GM10248 (cell line): ENCODE measurements at places on chromosomes 4 and X.

- DNase-seq: no peak
These were observed 550.9 kb upstream of the BOD1L1 start for GRCh38 chr4:14178421-14178820.

- no peak for DNase-seq
These were observed 93.7 kb upstream of the ZNF827 start for GRCh38 chr4:146032234-146032860.

- no peak for DNase-seq
These were observed 69.7 kb downstream of the PPP3CA start for GRCh38 chr4:101277671-101278070.

DNA sequence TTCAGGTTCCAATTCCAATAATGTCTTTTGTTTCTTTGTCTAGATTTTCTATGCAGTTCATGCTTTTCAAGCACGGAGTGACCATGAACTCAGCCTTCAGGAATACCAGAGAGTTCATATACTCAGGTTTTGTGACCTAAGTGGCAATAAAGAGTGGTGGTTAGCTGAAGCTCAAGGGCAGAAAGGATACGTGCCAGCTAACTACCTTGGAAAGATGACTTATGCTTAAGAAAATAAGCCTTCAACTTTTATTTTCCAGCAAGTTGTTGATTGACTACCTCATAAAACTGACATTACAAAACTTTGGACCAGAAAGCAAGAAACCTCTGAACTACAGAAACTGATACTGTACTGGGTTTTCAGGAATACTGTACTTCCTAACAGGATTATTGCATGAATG is 30.8 kb downstream of the INTS12 start:
- DNase-seq: no peak

GRCh38 chr4:77076889-77077635 is 1.3 kb upstream of the CCNI start:
- DNase-seq: no peak

- peak; percentile 38 for DNase-seq
These were observed 174.1 kb downstream of the RBMX2 start for GRCh38 chrX:130575831-130576389.

DNA sequence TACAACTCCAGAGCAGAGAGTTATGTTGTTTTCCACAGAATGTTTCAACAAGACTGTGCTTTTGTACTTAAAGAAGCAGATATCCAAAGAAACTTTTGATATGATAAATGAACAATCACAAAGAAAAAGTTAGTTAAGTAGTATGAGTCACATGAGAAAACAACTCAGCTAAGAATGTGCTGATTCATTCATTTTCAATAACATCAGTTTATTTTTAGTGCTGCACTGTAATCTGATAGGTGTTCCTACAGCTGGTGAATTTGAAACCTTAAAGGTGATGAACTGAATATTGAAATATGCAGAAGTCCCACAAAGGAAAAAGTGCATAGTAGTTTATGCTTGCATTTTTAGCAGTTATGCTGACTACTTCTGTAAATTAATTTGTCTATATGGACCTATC is 180.3 kb upstream of the TENM3 start:
- no peak for DNase-seq

GRCh38 chr4:52259978-52260377 is 208.9 kb downstream of the SPATA18 start:
- no peak for DNase-seq

GRCh38 chrX:71992711-71993110 is 82.1 kb downstream of the NHSL2 start:
- no peak for DNase-seq

DNA sequence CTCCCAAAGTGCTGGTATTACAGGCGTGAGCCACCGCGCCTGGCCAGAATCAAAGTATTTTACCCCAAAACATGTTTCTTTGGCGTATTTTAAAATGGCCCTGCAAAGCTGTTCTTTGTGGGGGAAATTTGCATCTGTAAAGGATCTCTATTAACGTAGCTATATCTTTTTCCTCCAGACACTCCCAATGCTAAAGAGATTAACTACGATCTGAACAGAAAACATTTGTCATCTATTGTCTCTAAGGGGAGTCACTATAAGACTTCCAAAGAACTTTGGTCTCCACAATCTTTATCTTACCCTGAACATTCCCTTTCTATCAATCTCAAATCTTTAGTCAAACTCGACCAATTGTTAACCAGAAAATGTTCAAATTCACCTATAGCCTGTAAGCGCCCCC is 19.1 kb upstream of the PDS5A start:
- DNase-seq: no peak

GRCh38 chr4:11005300-11005699 is 320.7 kb upstream of the CLNK start:
- no peak for DNase-seq

DNA sequence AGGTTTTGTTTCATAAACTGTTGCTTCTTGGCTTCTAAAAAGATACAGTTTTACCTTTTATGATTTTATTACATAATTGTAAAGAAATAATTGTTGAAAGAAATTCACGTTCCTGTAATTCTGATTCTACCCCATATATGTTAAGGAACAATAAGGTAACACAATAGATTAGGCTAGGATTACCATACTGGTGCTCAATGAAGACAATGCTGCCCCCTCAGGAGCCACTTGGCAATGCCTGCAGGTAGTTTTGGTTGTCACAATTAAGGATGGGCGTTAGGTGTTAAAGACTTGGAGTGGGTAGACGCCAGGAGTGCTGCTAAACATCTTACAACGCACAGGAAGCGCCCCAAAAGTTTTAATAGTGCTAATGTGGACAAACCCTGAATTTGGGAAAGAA is 133.2 kb downstream of the NLGN4X start:
- DNase-seq: no peak

- DNase-seq: no peak
These were observed 502.4 kb downstream of the NLGN4X start for GRCh38 chrX:5726224-5726623.

GRCh38 chrX:70132877-70133302 is 357 bp upstream of the IGBP1 start:
- no peak for DNase-seq

DNA sequence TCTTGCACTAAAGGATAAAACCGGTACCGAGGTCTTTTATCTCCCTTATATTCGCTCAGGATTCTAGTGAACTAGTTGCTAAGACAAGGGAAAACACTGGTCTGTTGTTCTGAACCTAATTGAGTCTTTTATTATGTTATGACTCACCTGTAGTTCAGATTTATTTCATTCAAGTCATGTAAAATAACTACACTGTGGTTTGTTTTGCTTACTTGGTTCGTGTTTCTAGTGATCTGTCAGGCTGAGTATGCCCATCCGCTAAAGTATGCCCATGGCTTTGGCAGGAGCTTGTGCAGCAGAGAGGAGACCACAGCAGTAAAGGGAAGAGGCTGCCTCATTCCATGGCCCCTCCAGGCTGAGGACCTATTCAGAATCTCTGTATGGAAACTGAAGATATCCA is 126.1 kb downstream of the AFF1 start:
- no peak for DNase-seq

GRCh38 chrX:104183685-104184084 is 17.4 kb downstream of the FAM199X start:
- DNase-seq: no peak

DNA sequence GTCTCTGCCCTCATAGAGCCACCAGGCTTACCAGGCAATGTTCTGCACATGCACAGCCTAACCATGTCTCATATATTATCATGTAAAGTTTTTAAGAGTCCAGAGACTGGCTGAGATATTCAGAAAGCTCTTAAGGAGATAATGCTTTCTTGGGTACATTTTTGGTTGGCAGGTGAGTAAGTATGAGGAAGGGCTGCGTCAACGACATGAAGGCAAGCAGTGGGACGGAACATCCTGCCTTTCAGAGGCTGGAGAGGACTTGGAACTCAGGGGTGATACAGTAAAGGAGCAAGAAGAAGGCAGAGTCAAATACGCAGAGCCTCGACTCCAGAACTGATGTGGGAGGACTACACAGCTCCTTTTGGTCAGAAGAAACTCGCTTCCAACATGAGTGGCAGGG is 74.8 kb upstream of the MTNR1A start:
- no peak for DNase-seq

DNA sequence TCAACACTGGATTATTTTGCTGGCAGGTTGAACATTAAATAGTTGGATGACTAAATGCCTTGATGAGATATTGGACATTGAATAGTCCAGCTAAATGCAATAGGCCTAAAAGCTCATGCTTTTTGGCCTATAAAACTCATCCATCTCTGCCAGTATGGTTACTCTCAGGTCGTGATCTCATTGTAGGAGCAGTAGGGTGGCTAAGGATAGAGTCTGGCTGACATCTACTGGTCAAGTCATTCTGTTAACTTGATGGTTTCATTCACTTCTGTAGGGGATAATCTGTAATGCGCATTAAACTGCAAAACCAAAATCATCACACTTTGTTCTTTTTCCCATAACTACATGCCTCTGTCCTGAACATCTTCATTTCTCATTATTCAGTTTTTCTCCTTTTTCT is 227.0 kb downstream of the DKK2 start:
- DNase-seq: no peak

DNA sequence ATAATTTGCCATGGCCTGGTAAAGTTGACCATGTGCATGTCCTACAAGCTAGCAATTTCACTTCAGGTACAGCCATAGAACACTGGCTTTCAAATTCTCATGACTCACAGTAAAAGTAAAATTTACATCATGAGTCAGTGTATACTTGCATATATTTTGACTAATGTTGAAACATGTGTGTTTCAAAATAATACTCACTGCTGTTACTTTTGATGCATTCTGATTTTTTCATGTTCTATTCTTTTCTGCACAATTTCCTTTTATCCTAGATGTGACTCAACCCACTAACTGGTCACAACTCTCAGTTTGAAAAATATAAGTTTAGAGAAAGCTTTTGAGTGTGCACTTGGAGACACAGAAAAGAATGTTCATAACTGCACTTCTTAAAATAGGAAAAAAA is 365.7 kb downstream of the FGF13 start:
- DNase-seq: no peak

GRCh38 chr4:107751670-107752069 is 31.6 kb upstream of the PAPSS1 start:
- no peak for DNase-seq

DNA sequence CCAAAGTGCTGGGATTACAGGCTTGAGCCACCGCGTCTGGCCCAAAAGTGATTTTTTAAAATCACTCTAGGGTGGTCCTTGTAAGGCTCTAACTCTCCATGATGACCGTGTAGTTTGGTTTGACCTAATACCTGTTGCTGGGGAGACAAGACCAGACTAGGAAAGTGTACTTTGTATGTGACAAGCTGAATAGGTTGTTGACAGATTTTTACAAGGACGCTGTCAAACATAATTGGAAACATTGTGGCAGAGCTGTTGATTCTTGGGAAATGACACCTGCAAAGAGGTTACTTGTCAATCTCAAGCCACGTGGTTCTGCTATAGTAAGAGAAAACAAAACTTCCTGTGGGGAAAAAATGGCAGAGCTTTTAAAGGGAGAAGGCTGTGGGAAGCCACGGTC is 802.4 kb upstream of the HS3ST1 start:
- DNase-seq: no peak

- DNase-seq: no peak
These were observed 32.9 kb upstream of the ETNPPL start for GRCh38 chr4:108795733-108796132.
